ENCODE measurements at places on chromosomes 13 and 19.

DNA sequence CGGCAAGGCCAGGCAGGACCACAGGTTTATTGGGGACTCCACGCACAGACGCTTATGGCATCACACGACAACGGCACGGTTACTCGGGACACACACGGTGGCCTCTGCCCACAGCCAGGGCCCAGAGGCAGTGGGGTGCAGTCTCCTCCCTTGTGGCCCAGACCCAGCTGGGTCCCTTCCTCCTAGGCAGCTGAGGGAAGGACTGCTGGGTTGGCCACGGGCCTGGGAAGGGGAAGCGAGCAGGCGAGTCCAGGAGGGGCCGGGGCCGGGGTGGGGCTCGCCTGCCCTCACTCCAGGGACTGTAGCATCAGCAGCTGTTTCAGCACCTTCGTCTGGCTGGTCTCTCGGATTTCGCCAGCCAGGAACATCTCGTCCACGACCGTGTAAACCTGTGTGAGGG is 12.5 kb downstream of the AP2S1 start:
- no peak for DNase-seq

DNA sequence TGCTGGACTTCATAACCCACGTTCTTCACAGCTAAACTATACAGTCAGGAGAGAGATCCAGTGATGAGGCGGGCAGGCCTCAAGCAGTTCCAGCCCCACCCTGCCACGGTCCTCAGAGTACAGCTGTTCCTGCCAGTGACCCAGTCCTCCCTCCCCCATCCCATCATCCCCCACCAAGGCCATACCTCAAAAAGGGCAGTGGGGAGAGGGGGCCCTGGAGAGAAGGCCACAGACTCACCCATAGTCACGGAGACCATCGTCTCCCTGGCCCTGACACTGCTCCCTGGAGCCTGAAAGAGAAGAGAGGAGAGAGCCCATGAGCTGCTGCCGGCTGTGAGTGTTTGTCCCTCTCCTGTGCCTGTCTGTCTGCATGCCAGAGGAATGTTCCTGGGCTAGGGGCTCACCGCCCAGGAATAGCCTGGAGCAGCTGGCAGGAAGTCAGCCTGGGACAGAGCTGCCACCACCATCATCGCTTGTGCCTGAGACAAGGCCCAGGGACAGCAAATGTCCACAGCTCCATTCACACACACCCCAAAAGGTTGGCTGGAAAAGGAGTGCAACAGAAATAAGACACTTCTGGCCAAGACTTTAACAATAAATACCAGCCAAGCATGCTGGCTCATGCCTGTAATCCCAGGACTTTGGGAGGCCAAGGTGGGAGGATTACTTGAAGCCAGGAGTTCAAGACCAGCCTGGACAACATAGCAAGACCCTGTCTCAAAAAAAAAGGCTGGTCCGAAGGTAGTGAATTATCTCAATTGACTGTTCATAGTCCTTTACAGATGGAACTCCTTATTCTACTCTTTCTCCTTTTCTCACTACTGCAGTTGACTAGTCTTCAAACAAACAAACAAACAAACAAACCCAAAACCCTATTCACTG is 6.4 kb downstream of the C19orf47 start:
- DNase-seq: no peak

GRCh38 chr19:49132974-49133609 is 13.7 kb downstream of the PPFIA3 start:
- DNase-seq: no peak

GRCh38 chr13:32340914-32341313 is 25.6 kb downstream of the BRCA2 start:
- no peak for DNase-seq

GRCh38 chr13:70172946-70173597 is 64.8 kb upstream of the KLHL1 start:
- DNase-seq: no peak

DNA sequence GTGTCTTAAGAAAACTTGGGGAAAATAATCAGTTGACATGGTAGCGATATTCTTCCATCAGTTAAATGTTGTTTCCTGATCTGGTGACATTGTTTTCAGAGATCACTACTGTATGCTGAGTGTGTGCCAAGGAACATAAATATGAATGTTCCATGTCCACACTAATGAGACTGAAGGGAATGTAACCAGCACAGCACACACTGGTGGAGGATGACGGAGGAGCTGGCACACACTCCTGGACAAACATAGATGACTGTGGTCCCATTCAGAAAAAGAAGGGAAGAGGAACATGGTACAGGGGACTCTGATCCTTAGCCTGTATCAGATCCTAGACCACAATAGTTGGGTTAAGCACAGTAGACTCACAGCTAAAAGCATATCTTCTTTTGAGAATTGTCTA is 574.8 kb downstream of the MYO16 start:
- no peak for DNase-seq

DNA sequence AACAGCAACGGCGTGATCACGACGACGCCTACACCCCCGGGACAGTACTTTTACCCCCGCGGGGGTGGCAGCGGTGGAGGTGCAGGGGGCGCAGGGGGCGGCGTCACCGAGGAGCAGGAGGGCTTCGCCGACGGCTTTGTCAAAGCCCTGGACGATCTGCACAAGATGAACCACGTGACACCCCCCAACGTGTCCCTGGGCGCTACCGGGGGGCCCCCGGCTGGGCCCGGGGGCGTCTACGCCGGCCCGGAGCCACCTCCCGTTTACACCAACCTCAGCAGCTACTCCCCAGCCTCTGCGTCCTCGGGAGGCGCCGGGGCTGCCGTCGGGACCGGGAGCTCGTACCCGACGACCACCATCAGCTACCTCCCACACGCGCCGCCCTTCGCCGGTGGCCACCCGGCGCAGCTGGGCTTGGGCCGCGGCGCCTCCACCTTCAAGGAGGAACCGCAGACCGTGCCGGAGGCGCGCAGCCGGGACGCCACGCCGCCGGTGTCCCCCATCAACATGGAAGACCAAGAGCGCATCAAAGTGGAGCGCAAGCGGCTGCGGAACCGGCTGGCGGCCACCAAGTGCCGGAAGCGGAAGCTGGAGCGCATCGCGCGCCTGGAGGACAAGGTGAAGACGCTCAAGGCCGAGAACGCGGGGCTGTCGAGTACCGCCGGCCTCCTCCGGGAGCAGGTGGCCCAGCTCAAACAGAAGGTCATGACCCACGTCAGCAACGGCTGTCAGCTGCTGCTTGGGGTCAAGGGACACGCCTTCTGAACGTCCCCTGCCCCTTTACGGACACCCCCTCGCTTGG is 966 bp downstream of the JUNB start:
- DNase-seq: peak; percentile 60
